ENCODE measurements at places on chromosomes 5 and 9. TPM values are rescaled to one million over a fixed set of nuclear protein-coding genes. Genes with fewer than 3 reads are reported as not detected.
A peak's percentile ranks its signal among the peaks of the same experiment; 100 is the strongest.

Gene LECT2
- total RNA-seq, result not detected

DNA sequence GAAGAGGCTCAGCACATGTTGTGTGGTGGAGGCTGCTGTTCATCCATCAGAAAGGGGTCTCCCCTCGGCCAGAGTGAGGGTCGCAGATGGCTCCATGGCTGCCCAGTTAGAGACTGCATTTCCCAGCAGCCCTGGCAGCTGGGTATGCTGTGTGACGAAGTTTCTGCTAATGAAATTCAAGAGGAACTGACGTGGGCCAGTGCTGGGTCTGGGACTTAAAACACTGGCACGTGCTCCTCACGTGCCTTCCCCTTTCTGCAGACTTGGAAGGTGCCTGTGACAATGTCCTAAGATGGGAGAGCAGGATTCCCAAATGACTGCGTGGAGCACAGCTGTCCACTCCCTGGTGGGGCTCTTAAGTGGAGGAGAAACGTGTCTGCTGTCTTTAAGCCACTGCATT, 114.5 kb upstream of the RAPGEF1 start:
- no peak for DNase-seq
- no peaks in the 10 kb centered on the region for H3K36me3 ChIP-seq
- H3K27me3 ChIP-seq, result no peaks in the 10 kb centered on the region
- H3K4me1 ChIP-seq, result no peaks in the 10 kb centered on the region

Gene SYK
- 0.07 TPM for total RNA-seq

DNA sequence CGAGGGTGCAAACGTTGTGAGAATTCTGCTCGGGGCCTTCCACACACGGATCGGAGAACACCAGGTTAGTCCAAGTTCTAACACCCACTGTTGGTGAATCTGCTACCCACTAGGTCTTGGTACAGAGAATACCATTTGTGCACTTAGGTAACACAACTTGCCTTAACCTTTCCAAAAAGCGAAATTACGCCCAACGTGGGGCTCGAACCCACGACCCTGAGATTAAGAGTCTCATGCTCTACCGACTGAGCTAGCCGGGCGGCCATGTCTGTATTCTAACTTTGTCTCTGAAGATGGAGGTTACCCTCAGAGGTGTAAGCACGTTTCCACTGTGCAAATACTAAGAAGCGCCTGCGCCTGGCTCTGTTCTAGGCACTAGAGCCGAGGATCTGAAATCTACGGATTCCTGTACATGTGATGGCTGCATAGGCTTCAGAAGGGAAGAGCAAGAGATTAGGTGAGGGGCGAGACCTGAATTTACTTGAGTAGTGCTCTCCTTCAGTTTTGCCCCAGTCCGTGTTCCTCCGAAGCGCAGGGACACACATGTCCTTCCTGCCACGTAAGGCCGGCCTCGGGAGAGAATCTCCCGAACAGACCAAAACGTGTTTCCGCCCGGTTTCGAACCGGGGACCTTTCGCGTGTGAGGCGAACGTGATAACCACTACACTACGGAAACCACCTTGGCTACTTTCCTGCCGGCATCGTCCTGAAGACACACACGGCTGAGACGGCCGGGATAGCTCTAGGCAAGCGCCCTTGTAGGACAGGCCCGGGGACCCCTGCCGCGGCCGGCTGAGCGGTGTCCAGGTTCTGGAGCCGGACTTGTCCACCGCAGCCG, 1.1 kb upstream of the TRIM41 start:
- H3K36me3 ChIP-seq, result peaks cover 14% of the 10 kb centered on the region
- peaks cover 8% of the 10 kb centered on the region for H3K27me3 ChIP-seq
- peak overlapping the region; percentile 96 for H3K4me3 ChIP-seq
- peak overlapping the region; percentile 100 for H3K27ac ChIP-seq
- peak; percentile 99 for DNase-seq

- no peak overlapping the region for H3K4me3 ChIP-seq
- H3K27ac ChIP-seq, result no peak overlapping the region
- DNase-seq, result no peak
- H3K36me3 ChIP-seq, result peaks cover 41% of the 10 kb centered on the region
- H3K4me1 ChIP-seq, result no peaks in the 10 kb centered on the region
Measured at GRCh38 chr9:7103367-7103766, 345.6 kb downstream of the KDM4C start.

DNA sequence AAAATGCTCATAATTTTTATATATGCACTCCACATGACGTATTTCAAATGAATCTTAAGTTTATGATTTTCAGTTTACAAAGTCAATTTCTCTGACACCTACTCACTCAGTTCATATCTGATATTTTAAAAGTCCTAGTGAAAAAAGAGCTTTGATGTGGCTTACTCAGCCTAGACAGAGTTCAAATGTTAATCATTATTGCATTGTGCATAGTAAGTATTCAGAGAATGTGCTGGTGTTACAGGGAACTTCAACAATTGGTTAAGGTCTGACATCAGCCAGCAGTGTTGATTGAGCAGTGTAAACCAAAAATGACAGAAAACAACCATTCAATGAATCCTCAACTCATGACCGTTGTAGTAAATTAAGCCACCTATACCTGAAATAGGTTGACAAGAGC, 147.2 kb upstream of the LHFPL2 start:
- no peak overlapping the region for H3K4me3 ChIP-seq
- H3K27ac ChIP-seq, result no peak overlapping the region
- H3K36me3 ChIP-seq, result peaks cover 4% of the 10 kb centered on the region
- H3K4me1 ChIP-seq, result no peaks in the 10 kb centered on the region
- no peaks in the 10 kb centered on the region for H3K27me3 ChIP-seq
- no peak for DNase-seq

Gene PLAC8L1
- 0.36 TPM for total RNA-seq

Gene SLC6A19
- total RNA-seq, result not detected

Gene NTRK2
- 0.05 TPM for total RNA-seq

Gene S1PR3
- 0.91 TPM for total RNA-seq

Gene SPACA9
- 2.9 TPM for total RNA-seq

Gene F12
- total RNA-seq, result 5.4 TPM

Gene IRX1
- total RNA-seq, result not detected

DNA sequence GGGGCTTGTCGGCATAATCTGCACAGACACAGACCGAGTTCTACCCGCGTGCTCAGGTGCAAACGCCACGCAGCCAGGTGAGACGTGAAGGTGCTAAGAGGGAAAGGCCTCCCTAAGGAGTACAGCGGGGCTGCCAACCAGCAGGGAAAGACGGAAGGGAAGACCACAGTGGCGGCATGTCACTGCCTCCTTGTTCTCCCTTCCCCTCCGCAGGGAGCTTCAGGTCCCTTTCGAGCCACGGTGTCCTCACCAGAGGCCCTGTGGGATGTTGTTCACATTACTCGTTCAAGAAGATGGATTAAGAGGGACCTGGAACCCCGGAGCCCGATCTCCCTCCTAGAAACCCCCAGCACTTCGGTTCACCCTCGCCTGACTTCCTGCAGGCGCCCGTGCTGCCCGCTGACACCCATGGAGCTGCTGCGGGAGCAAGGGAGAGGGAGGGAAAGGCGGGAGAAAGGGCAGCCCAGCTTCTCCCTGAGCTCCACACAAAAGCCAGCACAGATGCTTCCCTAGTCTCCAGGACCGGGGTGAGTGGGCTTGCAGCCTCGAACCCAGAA, 686 bp downstream of the BRD9 start:
- H3K4me1 ChIP-seq, result peaks cover 35% of the 10 kb centered on the region
- peaks cover 46% of the 10 kb centered on the region for H3K36me3 ChIP-seq
- H3K27me3 ChIP-seq, result no peaks in the 10 kb centered on the region
- DNase-seq, result no peak

- peaks cover 7% of the 10 kb centered on the region for H3K4me1 ChIP-seq
- no peaks in the 10 kb centered on the region for H3K36me3 ChIP-seq
- no peak for DNase-seq
- H3K27ac ChIP-seq, result no peak overlapping the region
Measured at GRCh38 chr5:142215915-142216681, 107.5 kb downstream of the NDFIP1 start.

DNA sequence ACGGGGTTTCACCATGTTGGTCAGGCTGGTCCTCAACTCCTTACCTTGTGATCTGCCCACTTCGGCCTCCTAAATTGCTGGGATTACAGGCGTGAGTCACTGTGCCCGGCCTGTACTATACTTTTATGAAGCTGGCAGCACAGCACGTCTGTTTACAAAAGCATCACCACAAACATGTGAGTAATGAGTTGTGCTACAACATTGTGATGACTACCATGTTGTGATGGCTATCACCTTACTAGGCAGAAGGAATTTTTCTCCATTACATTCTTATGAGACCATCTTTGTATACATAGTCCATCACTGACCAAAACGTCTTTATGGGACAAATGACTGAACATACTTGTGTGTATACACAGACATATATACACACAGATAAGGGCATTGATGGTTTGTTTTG, 1019.0 kb downstream of the CDH18 start:
- H3K27ac ChIP-seq, result no peak overlapping the region
- H3K4me3 ChIP-seq, result no peak overlapping the region
- no peak for DNase-seq

GRCh38 chr9:6459718-6460117, 46.7 kb downstream of the UHRF2 start:
- DNase-seq, result no peak
- no peak overlapping the region for H3K4me3 ChIP-seq
- peaks cover 39% of the 10 kb centered on the region for H3K36me3 ChIP-seq
- peak overlapping the region; percentile 61 for H3K27ac ChIP-seq
- peaks cover 19% of the 10 kb centered on the region for H3K4me1 ChIP-seq

Gene GARIN3
- 3.6 TPM for total RNA-seq

DNA sequence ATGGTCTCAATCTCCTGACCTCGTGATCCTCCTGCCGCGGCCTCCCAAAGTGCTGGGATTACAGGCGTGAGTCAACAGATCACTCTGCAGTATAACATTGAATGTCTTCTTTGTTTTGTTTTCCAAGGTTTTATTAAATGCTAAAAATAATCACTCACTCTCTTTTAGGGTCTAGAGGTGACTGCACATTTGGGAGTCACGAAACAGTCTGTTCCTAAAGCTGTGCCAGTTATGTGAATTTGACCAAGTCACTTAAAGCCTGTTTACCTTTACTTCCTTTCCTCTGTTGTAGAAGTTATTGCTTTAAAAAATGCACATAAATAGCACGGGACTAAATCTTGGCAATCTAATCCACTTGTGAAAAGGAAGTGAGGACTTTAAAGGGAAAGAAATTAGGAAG, 304.9 kb upstream of the PTGER4 start:
- H3K36me3 ChIP-seq, result peaks cover 8% of the 10 kb centered on the region
- no peaks in the 10 kb centered on the region for H3K27me3 ChIP-seq
- no peak for DNase-seq

Gene KIF4B
- 0.05 TPM for total RNA-seq

GRCh38 chr5:76041863-76042262, 41.3 kb upstream of the SV2C start:
- peaks cover 5% of the 10 kb centered on the region for H3K4me1 ChIP-seq
- DNase-seq, result peak; percentile 28
- H3K27ac ChIP-seq, result no peak overlapping the region

Gene REEP2
- 2.2 TPM for total RNA-seq

- peaks cover 6% of the 10 kb centered on the region for H3K4me1 ChIP-seq
- H3K27me3 ChIP-seq, result peaks cover 4% of the 10 kb centered on the region
- H3K4me3 ChIP-seq, result no peak overlapping the region
Measured at GRCh38 chr5:149904977-149905376, 39.6 kb downstream of the PDE6A start.

DNA sequence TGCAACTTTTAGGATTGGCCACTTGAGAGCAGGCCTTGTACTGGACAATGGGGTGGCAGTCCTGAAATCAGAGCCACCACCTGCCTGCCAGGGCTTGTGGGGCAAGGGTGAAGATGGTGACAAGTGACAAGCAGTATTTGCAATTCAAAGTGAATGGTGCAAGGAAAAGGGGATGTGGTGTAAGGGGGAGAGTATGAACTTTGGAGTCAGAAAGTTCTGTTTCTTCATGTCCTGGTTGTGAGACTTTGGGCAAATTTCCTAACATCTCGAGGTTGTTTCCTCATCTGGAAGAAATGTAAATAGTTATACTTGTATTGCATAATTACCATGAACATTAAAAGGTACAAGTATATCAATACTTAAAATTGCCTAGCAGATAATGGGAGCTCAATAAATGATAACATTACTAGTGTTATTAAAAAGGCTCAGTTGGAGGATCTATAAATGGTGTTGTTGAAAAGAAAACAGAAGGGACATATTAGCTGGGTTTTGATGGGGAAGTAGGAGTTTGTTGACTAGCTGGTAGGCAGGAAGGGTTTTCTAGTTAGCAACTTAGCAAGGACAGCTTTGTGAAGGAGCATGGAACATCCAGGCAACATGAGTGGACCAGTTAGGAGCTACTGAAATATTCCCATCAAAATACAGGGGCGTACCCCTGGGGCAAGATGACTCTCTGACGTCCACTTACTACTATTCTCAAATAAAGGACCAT, 21.3 kb upstream of the MEGF9 start:
- H3K27me3 ChIP-seq, result no peaks in the 10 kb centered on the region
- H3K27ac ChIP-seq, result no peak overlapping the region
- no peak for DNase-seq
- no peak overlapping the region for H3K4me3 ChIP-seq
